ENCODE measurements at places on chromosomes 5 and 9.

GRCh38 chr9:6765396-6765795, 7.6 kb downstream of the KDM4C start:
- no peak for DNase-seq

DNA sequence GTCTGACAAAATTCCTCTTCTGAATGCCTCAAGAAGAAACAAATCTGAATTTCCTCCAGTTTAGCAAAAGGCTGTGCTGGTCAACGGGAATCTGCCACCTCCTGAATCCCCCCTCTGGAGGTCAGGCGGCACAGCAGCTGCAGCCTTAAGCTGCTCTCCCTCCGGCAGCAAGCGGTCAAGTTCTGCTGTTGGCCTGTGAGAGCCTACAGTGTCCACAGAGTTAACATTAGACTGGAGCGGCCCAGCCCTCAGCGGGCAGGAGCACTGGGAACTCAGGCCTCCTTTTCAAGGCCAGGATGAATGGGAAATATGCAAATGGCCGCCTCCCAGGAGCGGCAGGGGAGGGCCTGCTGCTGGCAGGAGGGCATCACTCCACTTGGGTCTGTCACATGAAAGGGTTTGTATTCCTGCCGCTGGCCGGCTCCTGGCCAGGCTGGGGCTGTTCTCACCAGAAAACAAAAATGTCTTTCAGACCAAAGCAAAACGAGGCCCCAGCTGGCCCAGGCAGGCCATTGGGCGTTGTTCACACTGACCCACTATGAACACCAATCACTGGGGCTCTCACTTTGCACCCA, 8.2 kb downstream of the ACSL6 start:
- DNase-seq, result no peak

DNA sequence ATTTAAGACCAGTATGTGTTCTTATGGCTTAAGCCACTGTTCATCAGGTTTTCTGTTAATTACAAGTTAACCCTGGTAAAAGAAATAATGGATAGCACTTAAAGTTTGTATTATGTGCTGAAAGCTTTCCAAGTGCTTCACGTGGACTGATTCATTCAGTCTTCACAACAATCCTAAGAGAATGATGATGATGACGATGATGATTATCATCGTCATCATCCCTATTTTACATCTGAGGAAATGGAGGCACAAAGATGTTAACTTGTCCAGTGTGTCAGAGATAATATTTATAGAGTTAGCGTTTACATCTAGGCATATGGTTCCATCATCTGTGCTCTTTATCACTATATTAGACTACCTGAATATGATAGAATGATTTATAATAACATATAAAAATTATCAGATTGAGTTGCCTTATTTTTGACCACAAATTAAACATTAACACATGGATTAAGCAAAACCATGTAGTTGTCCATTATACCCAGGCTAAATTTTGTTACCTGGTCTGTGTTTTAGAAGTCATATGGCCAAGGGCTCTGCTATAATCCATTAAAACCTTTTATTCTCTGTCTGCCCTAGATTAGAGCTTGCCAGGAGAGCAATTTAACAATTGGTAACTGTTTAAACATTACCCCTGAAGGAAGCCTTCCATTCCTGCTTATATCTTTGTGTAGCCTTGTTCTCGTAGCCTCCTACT, 102.3 kb upstream of the MAP3K1 start:
- no peak for DNase-seq

DNA sequence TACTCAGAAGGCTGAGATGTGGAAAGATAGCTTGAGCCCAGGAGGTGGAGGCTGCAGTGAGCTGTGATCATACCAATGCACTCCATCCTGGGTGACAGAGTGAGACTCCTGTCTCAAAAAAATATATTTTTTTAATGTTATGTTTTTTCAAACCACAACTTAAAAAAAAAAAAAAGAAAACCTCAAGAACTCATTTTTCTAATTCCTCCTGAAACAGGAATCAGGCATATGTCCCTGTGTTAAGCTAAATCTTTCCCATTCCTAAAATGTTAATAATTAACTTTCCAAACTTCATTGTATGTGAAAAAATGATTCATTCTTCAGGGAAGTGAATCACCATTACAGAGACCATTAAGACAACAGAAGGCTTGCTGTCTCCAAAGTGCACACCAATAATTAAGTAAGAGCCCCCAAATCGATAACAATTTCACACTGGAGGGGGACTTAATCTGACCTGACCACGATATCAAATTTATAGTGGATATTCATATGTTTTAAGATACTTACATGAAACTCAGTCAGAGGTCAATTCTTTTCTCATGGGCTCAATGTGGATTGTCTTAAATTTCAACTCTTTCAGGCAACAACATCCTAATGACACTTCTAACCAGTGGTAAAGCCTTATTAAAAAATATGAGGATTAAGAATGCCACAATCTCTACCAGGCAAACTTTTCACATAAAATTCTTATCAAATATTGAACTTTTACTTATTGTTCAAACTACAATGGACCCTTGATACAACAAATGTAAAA, 5.2 kb downstream of the CEMIP2 start:
- DNase-seq, result no peak

DNA sequence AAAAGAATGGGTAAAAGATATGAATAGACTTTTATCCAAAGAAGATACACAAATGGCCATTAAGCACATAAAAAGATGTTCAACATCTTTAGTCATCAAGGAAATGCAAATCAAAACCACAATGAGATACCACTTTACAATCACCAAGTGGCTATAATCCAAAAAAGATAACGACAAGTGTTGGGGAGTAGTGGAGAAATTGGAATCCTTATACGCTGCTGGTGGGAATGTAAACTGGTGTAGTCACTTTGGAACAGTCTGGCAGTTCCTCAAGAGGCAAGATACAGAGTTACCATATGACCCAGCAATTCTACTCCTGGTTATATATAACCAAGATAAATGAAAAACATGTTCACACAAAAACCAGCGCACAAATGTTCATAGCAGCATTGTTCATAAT, 234.9 kb downstream of the SPATA31D1 start:
- no peak for DNase-seq

DNA sequence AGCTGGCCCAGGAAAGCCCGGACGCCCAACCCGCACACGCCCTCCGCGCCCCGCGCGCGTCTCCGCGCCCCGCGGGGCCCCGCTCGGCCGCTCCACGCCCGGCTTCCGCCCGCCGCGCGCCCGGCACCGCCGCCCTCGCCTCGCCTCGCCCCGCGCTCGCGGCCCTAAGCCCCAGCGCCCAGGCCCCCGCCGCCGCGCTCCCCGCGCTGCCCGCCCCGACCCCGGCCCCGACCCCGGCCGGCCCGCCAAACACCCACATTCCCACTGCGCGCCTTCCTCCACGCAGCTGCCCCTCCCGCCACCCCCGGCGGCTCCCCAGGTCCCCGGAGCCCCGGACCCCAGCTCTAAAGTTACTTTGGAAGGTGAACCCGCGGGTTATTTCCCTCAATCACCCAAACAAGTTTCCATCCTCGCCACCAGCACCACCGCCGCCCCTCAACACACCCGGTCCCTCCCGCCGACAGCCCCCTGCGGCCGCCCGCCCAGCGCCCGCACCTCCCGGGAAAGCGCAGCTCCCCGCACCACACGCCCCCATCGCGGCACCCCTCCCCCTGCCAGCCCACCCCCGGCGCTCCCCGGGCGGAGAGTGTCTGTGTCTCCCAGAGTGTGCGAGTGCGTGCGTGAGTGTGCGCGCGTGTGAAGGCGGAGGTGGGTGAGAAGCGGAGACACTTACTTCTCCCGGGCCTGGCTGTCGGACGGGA, 439 bp downstream of the SSBP2 start:
- DNase-seq, result no peak

DNA sequence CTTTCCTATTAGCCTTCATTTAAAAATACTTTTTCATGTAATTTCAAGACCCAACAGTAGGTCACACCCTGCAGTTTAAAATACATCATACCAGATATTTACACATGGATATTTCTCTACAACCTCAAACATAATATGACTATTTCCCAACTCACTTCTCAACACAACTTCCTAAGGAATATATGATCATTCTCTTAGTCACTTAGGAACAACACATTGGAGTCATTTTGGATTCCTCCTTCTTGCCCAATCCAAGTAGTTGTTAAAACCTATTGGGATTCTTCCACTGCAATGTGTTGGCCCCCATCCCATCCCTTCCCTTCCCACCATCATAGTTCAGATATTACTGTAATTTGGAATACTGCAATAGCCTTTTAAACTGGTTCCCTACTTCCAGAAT, 145.5 kb downstream of the DCP2 start:
- no peak for DNase-seq

- no peak for DNase-seq
These were observed 404.0 kb upstream of the GRIA1 start for GRCh38 chr5:153086486-153086885.

GRCh38 chr5:164885179-164885578, 1379.8 kb downstream of the MAT2B start:
- DNase-seq, result no peak

GRCh38 chr5:92559331-92559730, 1021.7 kb downstream of the NR2F1-AS1 start:
- no peak for DNase-seq

DNA sequence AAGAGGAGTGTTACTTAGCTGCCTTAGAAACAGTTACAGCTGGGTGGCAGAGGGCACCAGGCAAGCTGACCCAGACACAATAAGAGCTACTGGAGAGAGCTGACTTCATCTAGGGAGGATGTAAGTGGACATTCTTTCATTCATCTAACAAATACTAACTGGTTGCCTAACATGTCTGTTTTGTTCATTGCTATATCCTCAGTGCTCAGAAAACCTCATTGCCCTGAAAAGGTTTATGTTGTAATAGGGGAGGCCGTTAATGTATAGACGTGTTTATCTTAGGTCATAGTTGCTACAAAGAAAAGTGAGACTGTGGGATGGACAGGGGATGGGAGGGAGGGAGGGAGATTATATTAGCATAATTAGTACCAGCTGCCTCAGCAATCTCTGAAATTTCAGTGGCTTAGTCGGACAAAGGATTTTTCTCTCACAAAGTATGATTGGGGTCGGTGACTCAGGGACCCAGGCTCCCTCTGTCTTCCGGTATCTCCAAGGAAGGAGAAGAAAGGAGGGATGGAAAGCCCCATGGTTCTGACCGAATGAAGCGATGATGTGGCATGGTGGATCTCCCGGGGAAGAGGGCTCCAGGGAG, 2.6 kb upstream of the SNX18 start:
- no peak for DNase-seq

DNA sequence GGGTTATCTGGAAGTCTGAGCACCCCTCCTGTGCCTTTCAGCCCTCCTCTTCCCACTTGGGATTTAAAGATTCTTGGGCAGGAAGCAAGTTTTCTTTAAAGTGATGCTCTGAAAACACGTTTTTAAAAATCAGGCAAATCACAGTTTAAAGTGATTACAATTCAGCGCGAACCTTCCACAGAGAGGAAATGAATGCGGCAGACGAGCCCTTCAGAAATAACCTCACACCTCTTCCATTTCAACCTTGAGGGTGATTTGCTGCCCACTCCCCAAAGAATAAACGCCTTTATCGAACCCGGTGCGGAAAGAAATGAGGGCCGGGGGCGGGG, 2.3 kb upstream of the EFNA5 start:
- DNase-seq, result peak; percentile 33

DNA sequence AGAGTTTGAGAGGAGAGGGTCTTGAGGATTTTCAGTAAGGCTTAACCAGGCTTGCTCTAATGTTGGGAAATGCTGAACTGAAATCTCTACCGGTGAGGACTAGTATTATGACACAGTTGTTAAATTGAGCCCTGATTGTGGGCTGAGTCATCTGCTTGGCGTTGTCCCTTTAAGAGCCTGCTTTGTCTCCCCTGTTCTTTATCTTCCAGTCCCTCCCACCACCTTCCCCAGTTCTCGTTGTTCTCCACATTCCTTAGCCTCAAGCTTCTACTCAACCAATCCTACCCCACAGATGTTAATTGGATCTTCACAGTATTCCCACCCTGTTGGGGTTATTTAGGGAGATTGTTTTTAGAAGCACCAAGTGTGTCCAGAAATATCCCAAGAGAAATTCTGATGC, 57.6 kb downstream of the ANKRD55 start:
- DNase-seq, result no peak

GRCh38 chr9:102845827-102846371, 149.2 kb upstream of the CYLC2 start:
- no peak for DNase-seq

- DNase-seq, result no peak
These were observed 30.4 kb downstream of the RUSC2 start for GRCh38 chr9:35520364-35520710.

DNA sequence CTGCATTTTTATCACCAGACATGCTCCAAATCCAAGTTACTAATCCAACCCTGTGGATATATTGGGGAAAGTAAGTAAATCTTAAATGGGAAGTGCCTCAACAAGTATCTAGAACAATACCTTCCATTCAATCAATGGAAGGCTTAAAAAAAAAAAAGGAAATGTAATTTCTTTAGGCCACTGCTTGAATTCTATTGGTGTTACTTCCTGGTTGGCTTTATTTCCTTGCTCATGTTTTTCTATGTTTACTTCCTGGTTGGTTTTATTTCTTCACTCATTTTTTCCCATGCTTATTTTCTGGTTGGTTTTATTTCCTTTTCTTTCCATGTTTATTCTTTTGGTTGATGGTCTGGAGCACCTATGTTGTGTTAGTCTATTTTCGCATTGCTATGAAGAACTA, 363.9 kb downstream of the KDM4C start:
- no peak for DNase-seq

GRCh38 chr9:78189001-78189400, 46.9 kb upstream of the CEP78 start:
- no peak for DNase-seq

- no peak for DNase-seq
These were observed 77.1 kb downstream of the GOLPH3 start for GRCh38 chr5:32096891-32097595.

- no peak for DNase-seq
These were observed 235.9 kb upstream of the FAM174A start for GRCh38 chr5:100299261-100299660.

GRCh38 chr5:36558641-36559040, 47.8 kb upstream of the SLC1A3 start:
- no peak for DNase-seq

DNA sequence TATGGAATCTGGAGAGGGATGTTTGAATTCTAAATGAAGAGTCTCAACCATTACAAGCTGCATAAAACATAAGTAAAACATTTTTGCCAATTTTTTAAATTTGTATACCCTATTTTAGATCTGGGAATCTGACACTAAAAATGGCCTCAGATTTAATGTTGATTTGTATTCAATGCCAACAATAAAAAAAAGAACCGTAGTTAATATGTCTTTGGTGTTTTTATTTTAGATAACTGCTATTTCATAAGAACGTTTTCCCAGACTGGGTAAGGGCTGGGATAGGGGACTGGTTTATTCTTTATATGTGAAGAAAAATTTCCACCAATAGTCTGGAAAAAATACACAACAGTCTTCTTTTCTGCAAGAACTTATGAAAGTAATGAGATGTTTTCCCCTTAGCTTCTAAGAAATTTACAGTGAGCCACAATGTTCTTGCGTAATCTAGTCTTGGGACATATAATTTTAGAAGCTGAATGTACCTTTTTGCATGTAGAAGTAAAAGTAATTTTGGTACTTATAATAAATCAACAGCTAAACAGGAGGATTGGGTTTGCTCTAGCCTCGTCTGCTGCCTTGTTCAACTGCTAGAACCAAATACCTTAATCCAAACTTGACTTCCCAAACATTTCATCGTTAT, 244.6 kb upstream of the EFNA5 start:
- no peak for DNase-seq

GRCh38 chr9:22855980-22856379, 409.4 kb downstream of the DMRTA1 start:
- no peak for DNase-seq

Data from NCI-H510A treated with DMSO at 0.1 percent for 48 hours (cell line).